ENCODE measurements at places on chromosomes 4 and X. TPM values are rescaled to one million over a fixed set of nuclear protein-coding genes. Genes with fewer than 3 reads are reported as not detected.

DNA sequence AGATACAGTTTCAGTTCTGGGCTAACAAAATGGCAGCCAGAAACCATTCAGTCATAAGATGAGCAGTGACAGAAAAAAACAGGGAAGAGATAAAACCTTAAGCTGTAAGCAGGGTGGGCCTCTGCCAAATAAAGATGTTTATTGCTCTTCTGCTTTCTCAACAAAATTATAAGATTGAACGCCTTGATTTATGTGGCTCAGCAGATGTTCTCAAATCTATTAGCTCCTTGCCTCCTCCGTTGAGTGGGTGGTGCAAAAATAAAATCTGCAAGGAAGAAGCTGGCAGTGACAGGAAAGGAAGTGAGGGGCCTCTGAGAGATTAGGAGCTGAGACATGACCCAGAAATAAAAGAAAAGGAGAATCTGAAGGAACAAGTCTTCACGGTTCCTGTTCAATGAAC is 206.6 kb downstream of the PTTG2 start:
- H3K4me1 ChIP-seq = no peaks in the 10 kb centered on the region
- no peak for DNase-seq
- no peaks in the 10 kb centered on the region for H3K36me3 ChIP-seq
- H3K27me3 ChIP-seq = no peaks in the 10 kb centered on the region
- H3K4me3 ChIP-seq = no peak overlapping the region
- no peak overlapping the region for H3K27ac ChIP-seq

Gene ALAS2
- total RNA-seq = not detected

GRCh38 chrX:78831523-78831922 is 84.0 kb downstream of the LPAR4 start:
- no peaks in the 10 kb centered on the region for H3K4me1 ChIP-seq
- H3K36me3 ChIP-seq = no peaks in the 10 kb centered on the region
- no peaks in the 10 kb centered on the region for H3K27me3 ChIP-seq
- H3K27ac ChIP-seq = no peak overlapping the region

Gene CTAG2
- total RNA-seq = not detected

- no peak for DNase-seq
- no peak overlapping the region for H3K27ac ChIP-seq
- no peaks in the 10 kb centered on the region for H3K27me3 ChIP-seq
- no peaks in the 10 kb centered on the region for H3K36me3 ChIP-seq
These were observed 102.3 kb downstream of the MID1 start for GRCh38 chrX:10518073-10518472.

Measured in Peyer's patch (tissue), 4 donors.